Psoas muscle (tissue), 8 donors: ENCODE measurements at places on chromosomes 3 and 15. TPM values are rescaled to one million over a fixed set of nuclear protein-coding genes. Genes with fewer than 3 reads are reported as not detected.

The ANKRD34C gene
- not detected for total RNA-seq

- DNase-seq = no peak
Observed at GRCh38 chr3:171165499-171165921, 139.0 kb upstream of the SLC2A2 start.

DNA sequence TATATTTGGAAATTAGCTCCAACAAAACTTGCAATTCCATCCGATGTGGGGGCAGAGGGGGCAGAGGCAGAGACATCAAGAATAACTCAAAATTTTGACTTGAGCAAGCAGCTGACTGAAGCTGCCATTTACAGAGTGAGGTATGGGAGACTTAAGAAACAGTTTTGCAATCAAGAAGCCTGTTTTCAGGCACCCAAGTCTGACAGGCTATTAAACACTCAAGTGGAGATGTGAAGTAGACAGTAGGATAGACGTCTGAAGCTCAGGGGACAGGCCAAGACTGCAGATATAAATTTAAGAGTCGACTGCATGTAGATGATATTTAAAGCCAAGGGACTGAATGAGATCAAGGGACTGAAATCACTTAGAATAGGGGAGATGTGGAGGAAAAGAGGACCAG lies 9.9 kb upstream of the SH3BP5 start:
- DNase-seq = no peak

DNA sequence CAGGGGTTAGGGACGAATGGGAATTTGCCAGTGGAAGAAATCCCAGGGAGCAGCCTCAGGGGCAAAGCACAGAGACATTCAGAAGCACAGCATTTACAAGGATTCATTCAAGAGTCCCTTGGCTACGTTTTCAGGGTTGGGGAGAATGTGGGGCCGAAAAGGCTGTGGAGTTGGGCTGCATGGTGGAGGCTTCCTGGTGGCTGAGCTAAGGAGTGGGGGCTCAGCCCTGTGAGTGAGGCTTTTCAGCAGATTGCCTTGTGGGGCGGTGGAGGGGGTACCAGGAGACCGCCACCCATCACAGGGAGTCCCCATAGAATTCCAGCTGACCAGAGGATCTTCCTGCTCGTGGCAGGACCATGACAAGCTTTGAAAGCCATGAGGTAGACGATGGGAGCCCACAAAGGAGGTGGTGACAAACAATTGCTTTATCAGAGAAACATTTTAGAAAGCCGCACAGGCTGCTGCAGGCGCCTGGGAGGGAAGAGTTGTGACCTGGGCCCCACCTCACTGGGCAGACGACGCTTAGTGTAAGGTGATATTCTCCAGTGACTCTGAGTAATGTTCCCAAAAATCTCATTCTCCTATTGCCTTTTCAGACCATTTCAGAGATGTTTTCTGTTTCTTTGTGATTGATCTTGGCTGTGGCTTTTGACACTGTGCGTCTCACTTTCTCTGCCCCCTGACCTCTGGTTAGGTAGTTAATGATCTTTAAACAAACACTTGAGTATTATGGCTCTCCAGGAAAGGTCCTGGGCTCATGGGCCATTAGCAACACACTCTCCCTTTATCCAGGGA lies 128.0 kb downstream of the DNAJB8 start:
- no peak for DNase-seq
